NCI-H2029 treated with DMSO at 0.1 percent for 48 hours (cell line): ENCODE measurements at places on chromosomes 6 and 20.

- DNase-seq = no peak
Observed at GRCh38 chr6:156045401-156046267, 590.0 kb upstream of the NOX3 start.

GRCh38 chr6:166642646-166643045 is 15.6 kb upstream of the RPS6KA2 start:
- DNase-seq = no peak

DNA sequence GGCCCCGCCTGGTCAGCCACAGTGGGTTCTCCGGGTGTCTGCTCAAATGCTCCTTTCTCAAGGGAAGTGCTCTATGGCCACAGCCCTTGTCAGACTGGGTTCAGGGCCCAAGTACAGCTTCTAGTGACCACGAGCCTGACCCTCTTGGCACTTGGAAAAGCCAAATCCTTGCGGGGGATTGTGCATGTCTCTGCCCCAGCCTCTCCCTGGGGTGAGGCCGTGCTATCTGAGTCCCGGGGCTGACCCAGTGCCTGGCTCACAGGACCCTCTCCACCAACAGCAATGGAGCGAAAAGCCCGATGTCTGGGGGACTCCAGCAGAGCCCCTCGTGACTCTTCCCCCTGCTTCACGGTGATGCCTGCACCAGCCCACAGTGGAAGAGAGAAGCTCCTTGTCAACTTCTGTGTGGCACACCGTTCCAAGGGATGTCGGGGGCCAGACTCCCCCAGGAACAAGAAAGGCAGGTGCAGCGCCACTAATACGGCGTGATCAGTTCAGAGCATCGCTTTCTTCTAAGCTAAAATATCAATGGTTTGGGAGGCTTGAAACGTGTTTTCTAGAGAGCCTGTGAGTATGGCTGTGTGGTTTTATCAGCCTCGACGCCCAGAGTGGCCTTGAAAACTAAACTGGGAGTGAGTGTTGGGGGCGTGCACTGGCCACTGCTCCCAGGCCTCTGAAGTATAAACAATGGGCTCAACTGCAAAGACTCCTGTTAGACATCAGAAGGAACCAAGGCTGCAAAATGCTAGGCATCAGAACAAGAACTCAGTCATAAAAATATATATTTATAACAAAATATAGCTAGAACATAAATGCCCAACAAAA is 51.9 kb downstream of the DLL1 start:
- DNase-seq = no peak

DNA sequence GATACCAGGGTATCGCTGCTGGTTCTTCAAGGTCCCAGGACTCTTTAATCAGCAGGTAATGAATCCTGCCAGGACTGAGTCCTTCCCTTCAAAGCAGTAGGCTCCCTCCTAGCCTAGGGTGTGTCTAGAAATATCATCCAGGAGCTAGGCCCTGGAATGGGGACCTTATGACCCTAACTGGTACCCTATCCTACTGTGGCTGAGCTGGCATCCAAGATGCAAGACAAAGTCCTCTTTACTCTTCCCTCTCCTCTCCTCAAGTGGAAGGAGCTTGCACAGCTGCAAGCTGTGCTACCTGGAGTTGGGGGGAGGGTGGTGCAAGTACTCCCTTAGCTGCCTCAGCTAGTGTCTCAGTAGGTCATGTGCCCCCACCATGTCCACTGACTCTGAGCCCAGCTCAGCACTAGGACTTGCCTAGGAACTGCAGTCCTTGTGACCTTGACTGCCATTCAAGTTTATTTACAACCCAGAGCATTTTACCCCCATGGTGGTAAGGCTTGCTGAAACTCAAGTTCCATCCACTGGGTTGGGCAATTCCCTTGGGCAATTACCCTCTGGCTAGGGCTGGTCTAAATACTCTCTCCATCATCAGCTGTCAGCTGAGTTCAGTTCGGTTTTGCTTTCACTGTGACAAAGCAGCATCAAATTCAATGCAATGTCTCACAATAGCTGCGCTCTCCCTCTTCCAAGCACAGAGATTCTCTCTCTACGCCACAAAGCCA is 48.4 kb upstream of the TOP1 start:
- DNase-seq = no peak

GRCh38 chr6:34836008-34836407 is 44.1 kb downstream of the BLTP3A start:
- DNase-seq = no peak

- DNase-seq = no peak
Observed at GRCh38 chr20:52985687-52986086, 13.5 kb downstream of the TSHZ2 start.

DNA sequence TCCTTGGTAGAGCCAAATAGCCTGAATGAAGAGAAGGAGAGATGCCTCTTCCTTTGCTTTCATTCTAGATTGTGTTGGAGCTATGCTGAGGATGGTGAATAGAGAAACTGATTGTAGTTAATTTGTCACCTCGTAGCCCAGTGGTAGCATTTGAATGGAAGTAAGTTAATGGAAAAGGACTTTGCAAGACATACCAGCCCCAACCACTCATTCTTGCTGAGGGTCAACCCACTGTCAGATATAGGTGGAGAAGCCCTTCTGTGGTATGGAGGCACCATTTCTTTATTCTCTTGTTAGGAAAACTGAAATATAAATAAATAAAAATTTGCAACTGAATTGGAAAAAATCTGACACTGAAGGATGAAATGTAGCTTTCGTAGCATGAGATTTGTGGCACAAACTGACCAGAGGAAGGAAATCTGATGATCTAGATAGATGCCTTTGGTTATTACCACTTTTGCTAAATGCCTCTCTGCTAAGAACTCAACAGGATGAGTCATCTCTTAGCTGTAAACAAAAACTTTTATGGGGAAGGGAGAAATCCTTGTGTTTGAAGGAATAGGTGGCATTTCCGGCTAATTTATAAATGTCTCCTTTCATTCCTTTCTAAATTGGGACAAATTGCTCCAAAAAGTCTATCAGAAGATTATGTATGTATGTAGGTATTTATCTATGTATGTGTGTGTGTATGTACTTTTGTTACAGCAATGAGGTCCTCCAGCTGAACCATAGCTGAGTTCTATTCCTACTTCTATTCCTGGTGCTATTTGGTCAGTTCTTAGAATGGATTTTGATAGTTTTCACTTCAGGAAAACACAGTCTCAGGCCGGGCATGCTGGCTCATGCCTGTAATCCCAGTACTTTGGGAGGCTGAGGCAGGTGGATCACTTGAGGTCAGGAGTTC is 76.5 kb upstream of the SUPT3H start:
- no peak for DNase-seq

DNA sequence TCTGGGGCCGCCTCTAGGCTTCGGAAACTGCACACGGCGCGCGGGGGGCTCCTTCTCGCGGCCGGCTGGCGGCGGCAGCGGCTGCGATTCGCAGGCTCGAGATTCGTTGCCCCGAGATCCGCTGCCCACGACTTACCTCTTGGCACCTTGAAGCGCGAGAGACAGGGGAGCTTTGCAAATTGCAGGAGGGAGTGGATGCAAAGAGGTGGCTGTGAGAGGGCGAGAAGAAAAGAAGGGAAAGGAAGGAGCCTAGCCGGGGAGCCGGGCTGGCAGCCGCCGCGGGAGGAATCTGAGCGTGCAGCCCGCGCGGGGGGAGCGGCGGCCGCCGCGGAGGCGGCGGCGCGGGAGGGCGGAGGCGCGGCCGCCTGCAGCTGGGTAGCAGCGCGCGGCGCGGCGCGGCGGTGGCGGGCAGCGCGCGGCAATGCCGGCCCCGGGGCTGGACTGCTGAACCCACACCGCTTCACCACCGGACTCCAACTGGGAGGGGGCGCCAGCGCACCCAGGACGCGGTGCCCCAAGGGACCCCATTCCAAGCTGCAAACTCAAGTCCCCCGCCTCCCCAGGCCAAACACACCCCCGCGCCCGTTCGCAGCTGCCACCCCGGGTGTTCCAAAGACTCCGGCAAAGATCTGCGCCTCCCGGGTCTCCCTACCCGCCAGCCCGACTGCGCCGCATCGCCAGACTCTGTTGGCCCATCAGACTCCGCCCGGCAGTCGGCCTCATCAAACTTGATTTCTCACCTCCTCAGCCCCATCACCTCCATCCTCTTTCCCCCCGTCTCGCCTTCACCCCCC is 44.2 kb upstream of the SUPT3H start:
- DNase-seq = no peak

GRCh38 chr20:49794336-49795134 is 18.1 kb upstream of the SLC9A8 start:
- no peak for DNase-seq

DNA sequence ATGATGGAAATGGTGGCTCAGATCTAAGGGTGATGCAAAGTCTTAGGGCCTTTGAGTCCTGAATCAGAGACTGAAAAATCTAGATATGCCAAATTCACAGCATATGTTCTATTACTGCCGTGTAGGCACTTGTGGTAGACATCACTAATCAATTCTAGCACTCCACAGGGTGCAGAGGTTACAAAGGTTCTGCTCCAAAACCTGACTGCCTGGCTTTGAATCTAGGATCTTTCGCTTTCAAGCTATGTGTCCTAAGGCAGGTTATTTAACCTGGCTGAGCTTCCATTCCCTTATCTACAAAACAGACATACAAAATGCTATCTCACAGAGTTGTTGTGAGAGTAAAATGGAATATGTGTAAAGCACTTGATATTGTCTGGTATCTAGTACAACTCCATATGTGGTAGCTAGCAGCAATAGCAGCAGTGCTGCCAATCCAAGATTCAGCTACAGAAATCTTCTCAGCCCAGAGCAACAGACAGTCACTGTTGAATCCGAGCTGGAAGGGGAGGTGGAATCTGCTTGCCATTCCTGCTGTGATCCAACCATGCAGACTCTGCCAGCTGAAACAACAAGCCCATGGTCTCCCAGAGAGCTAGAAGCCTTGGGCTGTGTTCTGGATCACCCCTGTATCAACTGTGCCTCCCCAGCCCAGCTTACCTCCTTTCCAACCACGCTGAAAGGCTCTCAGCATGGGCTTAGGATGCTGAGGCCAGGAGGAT is 206.9 kb downstream of the TFAP2C start:
- no peak for DNase-seq

DNA sequence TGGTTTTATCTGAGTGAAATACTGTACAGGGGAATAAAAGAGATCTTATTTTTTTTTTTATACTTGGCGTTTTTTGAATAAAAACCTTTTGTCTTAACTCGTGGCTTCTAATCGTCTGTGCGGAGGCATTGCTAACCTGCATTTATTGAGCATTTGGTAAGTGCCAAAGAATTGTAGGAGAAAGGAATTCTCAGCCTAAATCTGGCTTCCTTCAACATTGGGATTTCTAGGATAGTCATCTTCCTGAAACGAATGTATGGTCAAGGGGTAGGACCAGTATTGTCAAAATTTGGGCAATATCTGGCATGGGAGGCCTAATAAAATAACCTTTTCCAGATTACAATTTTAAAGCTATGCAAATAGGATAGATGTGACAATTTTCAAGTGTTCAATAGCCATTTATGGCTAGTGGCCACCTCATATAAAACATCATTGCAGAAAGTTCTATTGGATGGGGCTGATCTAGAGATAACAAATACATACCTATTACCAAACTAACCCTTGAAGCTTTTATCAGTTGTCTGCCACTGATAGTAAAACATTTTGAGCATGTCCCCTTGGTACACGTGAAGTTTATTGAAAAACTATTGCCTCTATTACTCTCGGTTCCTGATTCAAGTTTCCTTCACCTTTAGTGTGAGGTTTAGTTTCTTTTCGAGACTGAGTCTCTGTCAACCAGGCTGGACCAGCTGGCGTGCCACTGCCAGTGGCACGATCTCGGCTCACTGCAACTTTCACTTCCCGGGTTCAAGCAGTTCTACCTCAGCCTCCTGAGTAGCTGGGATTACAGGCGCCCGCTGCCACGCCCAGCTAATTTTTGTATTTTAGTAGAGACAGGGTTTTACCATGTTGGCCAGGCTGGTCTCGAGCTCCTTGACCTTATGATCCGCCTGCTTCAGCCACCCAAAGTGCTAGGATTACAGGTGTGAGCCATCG is 5.6 kb downstream of the PIM1 start:
- no peak for DNase-seq

- no peak for DNase-seq
Observed at GRCh38 chr6:15087186-15087589, 158.7 kb upstream of the JARID2 start.

- no peak for DNase-seq
Observed at GRCh38 chr6:10441004-10441654, 26.3 kb upstream of the TFAP2A start.

DNA sequence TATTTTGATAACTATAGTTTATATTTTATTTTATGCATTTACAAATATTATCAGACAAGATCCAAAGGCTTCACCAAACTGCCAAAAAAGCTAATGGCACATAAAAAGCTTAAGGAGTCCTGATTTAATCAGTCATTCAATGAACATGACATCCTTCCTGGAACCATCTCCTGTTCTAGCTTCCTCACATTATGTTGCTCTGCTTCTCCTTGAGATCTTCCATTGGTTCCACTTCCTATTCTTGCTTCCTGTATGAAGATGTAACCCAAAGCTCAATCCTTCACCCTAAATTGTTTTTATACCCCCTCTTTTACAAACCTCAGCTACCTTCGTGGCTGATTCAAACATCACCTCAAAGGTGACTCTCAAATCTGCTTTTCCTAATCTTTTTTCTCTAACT is 4.5 kb upstream of the BRD2 start:
- DNase-seq = no peak

GRCh38 chr6:139475646-139476045 is 101.2 kb upstream of the CITED2 start:
- no peak for DNase-seq

DNA sequence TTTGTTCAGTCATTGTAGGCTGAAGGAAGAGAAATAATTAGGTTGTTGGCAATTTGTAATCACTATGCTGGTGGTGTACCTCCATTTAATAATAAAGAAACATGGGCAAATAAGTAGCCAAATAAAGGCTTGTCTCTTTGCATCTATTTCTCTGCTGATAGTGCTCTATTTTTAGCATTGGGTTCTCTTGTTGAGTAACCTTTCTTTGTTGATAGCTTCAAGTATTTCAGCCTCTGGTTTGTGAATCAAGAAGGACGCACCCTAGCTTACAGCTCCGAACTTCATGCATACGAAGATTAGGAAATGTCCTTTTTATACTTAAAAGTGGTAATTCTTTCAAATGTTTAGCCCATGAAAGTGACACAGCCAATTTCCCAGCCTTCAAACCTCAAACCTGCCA is 2.6 kb downstream of the PPP1R14C start:
- DNase-seq = no peak

GRCh38 chr6:110874880-110875547 is 429 bp downstream of the AMD1 start:
- DNase-seq = peak; percentile 9
